ENCODE measurements at places on chromosomes 4 and X.

DNA sequence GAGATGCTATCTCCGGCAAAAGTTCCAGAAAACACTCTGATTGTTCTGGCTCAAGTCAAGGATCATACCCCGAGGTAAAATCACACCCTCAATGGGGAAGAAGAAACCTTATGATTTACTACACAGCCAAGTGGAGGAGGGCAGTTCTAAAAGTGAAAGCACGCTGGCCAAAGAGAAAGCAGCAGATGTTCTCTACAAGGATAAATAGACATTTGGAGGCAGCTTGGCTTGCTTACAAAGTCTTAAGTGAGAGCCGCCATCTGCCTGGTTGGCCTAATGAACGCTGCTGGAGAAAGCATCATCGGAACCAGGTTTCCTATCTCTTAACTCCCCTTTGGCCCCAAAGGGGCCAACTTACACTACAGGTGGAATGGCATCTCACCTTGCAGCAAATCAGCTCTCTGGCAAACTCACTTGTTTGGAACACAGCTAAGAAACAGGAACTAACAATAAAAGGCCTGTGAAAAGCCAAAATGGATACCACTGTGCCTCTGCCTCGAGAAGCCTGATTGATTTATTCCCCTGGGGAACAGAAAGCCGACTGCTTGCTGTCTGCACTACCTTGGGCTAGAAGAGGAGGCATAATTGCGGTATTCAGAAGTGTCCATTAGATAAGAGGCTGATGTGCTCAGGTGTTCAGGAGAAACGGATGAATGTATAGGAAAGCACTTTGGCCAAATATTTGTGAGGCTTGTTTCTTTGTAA lies 22.8 kb downstream of the FRAS1 start:
- no peak for DNase-seq

DNA sequence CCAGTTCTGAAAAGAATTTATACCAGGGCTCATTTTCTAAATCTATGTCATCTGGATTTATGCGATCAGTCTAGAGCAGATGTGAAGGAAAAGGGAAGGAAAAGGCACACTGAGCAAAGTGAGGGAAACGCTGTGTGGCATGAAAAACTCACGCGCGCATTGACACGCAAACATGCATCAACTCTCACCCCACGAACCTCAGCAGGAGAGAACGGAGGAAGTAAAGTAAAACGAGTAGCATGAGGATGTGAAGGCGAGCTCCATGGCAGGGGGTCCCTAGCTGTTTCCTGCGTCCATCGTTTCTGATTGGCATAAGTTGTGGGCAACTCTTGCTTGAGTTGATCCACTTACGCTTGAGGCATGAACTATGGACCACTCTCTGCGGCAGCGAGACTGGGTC lies 102.8 kb upstream of the PDLIM3 start:
- no peak for DNase-seq

DNA sequence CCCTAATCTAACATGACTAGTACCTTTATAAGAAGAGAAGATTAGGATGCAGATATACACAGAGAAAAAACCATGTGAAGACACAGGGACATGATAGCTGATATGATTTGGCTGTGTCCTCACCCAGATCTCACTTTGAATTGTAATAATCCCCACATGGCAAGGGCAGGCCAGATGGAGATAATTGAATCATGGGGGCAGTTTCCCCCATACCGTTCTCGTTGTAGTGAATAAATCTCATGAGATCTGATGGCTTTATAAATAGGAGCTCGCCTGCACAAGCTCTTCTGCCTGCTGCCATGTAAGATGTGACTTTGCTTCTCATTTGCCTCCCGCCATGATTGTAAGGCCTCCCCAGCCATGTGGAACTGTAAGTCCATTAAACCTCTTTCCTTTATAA lies 364.3 kb downstream of the FBXW7 start:
- no peak for DNase-seq

DNA sequence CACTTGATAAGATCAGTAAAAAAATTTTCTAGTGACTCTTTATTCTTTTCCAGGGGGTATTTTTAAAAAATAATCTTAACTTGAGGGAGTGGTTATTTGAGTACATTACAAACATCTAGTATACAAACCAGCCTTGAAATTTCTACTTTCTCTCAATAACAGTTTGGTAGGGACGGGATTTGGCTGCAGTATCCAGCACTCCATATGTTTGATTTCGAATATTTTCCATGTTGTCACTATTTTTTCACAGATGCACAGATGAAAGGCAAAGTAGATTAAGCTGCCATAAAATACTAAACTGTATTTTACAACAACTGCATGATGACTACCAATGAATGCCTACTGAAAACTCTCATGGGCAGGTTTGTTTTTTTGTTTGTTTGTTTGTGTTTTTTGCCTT lies 225.0 kb downstream of the COX7B2 start:
- no peak for DNase-seq

GRCh38 chr4:65450899-65451298 lies 219.4 kb downstream of the EPHA5 start:
- DNase-seq: no peak

DNA sequence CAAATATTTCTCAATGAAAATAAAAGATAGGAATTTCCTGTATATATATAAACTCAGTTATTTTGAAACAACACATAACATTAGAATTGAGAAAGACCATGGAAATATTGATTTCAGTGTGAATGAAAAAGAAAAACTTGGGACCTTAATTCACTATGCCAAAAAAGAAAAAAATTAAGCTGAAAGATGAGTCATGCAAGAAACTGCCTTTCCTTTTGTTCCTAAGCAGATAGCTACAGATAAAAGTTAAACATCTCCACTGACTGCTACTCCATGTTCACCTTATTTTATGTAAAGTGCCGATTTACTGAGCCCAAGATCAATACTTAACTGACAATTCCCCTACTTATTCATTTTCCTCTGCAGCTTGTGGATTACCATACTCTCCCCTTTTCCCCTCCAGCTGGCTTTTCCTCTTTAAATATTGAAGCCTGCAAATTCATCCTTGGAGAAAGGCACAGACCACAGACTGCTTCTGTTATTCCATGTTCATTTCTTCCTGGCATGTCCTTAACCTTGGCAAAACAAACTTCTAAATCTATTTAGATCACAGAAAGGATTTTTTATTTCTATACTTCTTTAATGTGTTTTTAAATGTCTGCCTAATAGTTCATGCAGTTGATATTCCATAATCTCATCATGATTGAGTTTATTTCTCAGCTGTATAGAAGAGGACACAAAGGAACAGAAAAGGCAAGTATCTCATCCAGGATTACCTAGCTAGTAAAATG lies 40.5 kb upstream of the YTHDC1 start:
- no peak for DNase-seq

- no peak for DNase-seq
These were observed 21.5 kb downstream of the NAT8L start for GRCh38 chr4:2080429-2081300.

DNA sequence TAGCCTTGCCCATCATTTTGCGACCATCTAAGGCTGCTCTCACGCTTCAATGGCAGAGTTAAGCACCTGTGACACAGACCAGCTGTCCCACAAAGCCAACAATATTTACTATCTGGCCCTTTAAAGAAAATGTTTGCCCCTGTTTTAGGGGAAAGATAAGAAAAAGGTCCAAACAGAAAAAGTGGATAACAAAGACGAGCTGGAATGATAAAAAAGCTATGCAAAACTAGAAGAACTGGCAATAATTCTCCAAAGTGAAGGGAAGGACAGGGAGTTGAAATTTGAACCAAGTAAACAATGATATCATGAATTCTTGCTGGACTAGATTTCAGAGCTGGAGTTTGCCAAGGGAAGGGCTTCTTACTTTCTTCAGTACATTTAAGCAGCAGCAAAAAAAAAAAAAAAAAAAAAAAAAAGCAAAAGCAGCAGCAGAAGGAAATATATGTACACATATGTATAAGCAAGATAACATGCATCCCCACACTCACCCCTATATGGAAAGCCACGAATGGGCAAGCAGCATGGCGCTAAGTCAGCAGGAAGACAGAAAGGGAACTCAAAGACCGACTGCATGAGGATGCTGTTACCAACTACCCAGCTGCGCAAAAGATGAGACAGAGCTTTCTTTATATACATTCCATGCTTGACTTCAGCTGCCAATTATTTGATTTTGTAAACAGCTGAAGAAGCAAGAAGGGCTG lies 12.5 kb downstream of the TRAPPC2 start:
- no peak for DNase-seq

- DNase-seq: no peak
These were observed 130.9 kb upstream of the CASK start for GRCh38 chrX:42054256-42054655.

DNA sequence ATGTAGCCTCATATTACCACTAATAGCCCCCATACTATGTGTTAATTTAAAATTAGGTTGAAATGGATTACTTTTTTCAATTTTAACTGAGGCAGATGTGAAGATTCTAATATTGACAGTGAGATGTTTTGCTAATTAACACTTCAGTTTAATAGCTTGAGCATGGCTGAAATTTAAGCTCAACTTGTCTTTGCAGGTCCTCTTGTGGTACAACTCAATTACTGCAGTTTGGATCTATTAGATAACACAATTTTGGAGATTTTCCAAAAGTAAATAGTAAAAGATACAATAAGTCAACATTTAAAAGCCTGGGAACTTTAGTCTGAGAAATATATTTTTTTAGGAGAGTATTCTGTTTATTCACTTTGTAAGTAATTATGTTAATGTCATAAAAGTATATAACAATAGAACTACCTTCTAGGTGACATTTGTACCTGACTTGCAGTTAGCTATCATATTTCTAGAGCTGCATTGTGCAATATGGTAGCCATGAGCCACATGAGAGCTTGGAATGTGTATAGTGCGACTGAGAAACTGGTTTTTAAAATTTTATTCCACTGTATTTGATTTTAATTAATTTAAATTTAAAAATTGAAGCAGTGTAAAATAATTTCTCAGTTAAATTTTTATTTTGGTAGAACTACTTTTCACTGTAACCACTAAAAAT lies 73.1 kb upstream of the FMR1 start:
- DNase-seq: no peak

DNA sequence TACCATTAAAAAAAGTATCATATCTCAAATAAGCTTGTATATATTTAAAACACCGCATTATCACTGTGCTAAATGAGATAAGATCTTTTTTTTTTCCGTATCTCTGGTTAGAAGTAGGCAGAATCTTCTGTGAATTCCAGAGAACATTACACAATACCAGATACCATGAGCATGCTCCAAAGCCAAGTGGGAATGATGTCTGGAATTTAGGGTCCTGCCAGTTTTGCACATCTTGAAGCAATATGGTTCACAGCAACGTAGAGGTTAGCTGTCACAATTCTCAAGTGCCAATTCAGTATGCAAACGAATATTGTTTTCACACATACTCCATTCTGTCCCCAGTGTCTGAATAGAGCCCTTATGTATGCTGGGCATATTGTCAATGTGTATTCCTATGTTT lies 127.5 kb upstream of the NEIL3 start:
- DNase-seq: peak; percentile 61

GRCh38 chrX:12240491-12240890 lies 102.2 kb downstream of the FRMPD4 start:
- DNase-seq: no peak

- no peak for DNase-seq
These were observed 20.0 kb downstream of the NDP start for GRCh38 chrX:43953218-43953617.

DNA sequence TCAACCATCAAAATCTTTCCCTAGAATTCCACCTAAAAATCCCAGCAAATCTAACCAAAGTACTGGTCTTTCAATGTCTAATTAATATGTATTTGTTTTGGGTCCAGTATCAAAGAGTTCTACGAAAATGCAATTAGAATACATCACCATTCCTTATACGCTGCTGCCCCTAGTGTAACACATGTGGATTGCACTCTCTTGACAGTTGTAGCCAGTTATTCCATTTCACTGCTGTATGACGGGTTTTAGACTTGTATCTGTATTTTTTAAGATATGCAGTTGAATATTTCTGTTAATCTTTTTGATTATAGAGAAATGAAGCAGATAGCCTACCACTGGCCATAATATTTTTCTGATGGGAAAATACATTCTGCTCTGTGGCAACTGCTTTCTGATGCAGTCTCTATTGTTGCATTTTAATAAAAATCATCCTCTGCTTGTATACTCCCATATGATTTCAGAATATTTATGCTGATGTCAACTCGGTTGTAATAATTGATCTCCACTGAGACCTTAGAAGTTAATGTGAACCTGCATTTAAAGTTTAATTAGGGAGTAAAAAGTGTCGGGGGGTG lies 17.1 kb upstream of the PAGE2B start:
- DNase-seq: peak; percentile 9

DNA sequence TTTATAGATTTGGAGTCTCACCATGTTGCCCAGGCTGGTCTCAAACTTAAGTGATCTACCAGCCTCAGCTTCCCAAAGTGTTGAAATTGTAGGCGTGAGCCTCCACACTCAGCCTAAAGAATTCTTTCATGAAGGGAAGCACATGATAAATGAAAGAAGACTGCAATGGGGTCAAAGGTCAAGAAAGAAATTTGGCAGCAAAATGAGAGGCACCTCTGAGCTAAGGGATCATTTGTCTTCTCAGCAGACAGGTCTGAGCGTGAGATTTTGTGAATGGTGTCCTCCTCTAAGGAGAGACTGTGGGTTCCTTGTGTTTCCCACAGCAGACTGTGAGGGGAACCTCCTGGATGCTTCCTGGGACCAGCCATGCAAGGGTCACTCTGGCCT lies 57.5 kb upstream of the EGFL6 start:
- DNase-seq: no peak

DNA sequence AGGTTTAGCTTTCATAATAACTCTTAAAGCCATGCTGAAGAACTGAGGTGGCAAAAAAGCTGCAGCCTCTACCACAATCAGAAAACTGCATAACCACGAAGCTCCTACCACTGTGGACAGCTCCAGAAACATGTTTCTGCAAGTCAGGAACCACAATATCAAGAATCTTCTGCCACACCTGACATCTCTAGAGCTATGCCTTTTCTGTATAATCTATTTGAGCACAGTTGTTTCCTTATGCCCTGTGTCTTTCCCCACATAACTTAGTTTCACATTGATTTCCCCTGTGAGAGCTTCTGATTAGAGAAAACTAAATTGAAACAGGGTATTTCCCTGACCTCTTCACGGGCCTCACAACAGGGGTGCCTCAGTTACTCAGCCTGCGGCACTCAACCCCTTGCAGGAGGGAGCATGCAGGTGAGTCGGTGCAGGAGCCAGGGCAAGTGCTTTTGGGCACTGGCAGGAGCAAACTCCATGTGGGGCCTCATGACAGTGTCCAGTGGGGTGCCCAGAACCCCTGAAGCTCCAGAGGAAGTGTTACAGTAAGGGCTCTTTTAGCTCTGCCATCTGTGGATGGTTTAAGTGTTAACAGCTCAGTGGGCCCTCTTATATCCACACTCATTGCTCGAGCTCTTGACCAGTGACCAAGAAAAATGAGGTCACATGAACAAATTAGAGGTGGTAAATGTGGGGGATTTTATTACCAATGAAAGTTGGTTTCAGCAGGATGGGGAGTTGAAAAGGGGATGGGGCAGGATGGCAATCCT lies 132.8 kb upstream of the BMP3 start:
- DNase-seq: no peak

DNA sequence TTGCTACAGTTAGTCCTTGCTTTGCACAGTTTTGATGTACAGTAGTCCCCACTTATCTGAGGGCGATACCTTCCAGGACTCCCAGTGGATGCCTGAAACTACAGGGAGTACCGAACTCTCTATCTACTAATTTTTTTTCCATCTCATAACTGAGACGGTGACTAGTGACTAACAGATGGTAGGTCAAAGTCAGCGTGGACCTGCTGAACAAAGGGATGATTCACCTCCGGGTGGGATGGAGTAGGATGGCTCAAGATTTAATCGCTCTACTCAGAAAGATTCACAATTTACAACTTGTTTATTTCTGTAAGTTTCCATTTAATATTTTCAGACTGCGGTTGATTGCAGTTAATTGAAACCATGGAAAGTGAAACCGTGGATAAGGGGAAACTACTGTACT lies 655.8 kb downstream of the ZNF674 start:
- peak; percentile 32 for DNase-seq

GRCh38 chr4:20629186-20630106 lies 70.8 kb upstream of the PACRGL start:
- DNase-seq: no peak

Measured in GM04504 (cell line).